Hypothalamus (tissue), 51 donors: ENCODE measurements at places on chromosomes 6 and 20.

DNA sequence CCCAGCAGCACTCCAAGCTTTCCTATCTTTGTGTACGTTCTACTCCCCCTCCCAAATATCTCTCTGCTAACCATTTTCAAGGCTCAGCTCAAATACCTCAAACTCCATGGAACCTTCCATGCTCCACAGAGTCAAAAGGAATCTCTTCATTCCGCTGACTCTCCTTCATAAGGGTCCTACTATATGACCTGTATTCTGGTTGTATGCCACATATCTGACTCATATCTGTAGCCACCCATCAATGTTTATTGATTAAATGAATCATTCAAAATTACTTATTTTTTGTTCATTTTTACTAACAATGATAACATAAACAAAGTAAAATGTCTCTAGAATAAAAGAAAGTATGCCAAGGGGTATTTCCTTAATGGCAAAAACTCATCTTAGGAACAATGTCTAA lies 123.2 kb downstream of the ARHGAP18 start:
- no peak for DNase-seq

GRCh38 chr20:50817776-50818172 lies 22.9 kb downstream of the BCAS4 start:
- no peak for DNase-seq

DNA sequence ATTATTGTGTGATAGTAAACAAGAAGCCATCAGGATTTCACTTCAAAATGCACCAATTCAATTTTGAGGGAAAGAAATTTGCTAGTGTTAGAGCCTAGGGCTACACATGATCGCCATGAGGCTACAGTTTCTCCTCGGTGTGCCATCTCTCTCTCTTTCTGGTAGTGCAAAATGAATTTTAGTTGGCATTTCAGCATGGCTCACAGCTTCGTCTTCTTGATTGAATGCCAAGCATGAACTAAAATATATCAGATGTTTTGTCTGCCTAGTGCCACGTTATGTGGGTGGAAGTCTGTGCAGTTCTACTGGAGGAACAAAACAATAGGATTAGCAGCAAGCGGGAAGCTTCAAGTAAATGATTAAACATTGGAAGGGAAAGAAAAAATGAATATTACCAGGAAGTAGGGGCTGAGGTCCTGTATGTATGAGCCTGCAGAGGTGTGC lies 6.8 kb upstream of the MRAP2 start:
- DNase-seq = no peak

- DNase-seq = no peak
Observed at GRCh38 chr6:38027685-38028373, 208.3 kb downstream of the ZFAND3 start.

DNA sequence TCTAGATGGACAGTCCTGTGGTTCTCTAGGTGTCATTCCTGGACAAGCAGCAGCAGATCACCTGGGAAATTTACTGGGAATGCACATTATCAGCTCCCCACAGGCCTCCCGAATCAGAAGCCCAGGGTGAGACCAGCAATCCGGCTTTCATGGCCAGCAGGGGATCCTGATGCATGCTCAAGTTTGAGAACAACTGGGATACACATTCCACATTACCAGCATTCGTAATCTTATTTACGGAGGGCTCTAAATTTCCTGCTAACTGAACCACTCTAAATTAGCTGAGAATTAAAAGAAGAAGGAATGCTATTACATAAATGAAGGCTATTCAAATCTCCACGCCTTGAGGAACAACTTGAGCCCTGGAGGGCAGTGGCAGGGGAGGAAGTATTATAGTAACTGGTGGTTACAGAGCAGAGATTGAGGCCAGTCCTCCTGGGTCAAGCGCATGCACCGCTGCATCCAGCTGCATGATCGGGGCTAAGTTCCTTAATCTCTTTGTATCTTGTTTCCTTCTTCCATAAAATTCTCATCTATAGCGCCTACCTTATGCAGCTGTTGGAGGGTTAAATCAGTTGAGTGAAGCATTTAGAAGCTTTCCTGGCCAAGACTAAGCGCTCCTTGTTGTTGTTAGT lies 403.7 kb downstream of the CDH26 start:
- DNase-seq = no peak

GRCh38 chr6:69820438-69820837 lies 23.6 kb upstream of the LMBRD1 start:
- no peak for DNase-seq

- DNase-seq = no peak
Observed at GRCh38 chr20:41135187-41135887, 2.0 kb upstream of the PLCG1 start.

DNA sequence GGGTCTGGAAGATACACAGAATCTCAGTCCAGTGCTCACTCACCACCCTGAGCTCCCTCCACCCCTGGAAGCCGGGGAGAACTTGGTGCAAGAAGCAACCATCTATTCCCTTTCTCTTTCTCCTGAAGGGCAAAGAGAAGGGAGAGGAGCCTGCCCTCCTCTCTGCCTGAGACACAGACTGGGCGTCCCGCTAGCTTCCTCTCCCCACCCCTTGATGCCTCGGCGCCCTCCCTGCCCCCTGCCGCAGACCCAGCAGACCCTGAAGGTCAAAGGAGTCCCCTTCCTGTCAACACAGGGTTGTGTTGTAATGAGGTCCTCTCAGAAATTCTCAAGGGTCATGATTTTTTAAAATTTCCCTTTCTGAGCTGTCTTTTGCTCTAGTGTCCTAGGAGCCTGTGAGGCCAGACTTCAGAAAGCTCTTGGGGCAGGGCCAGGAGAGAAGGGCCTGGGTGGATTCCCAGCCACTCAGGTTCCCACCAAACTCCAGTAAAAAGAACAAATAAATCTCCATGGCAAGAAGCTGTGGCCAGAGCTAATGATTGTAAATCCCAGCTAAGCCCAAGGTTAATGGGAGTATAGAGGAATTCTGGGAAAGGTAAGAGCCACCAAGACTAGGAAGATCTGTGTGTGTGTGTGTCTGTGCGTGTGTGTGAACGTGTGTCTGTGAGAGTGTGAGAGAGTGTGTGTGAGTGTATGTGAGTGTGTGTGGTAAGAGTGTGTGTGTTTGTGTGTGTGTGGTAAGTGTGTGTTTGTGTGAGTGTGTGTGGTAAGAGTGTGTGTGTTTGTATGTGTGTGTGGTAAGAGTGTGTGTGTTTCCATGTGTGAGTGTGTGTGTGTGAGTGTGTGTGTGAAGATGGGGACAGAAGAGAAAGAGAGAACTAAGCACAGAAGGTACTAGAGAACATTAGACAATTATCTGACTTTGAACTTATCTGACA lies 1.1 kb upstream of the JPH2 start:
- DNase-seq = no peak

DNA sequence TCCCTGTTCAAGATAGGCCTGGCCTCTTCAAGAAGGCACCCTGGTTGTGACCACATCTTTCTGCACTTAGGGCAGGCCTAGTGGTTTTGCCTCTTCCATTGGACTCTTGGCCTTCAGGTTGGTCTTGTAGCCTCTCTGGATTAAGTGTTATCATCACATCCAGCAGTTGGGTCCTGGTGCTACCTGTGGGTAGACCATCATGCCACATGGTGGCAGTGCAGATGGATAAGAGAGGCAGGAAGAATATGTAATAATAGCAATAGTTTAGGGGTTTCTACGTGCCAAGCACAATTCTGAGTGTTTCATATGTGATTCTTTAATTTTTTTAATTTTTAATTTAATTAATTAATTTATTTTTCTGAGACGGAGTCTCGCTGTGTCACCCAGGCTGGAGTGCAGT lies 28.5 kb upstream of the SNRPB2 start:
- DNase-seq = no peak

DNA sequence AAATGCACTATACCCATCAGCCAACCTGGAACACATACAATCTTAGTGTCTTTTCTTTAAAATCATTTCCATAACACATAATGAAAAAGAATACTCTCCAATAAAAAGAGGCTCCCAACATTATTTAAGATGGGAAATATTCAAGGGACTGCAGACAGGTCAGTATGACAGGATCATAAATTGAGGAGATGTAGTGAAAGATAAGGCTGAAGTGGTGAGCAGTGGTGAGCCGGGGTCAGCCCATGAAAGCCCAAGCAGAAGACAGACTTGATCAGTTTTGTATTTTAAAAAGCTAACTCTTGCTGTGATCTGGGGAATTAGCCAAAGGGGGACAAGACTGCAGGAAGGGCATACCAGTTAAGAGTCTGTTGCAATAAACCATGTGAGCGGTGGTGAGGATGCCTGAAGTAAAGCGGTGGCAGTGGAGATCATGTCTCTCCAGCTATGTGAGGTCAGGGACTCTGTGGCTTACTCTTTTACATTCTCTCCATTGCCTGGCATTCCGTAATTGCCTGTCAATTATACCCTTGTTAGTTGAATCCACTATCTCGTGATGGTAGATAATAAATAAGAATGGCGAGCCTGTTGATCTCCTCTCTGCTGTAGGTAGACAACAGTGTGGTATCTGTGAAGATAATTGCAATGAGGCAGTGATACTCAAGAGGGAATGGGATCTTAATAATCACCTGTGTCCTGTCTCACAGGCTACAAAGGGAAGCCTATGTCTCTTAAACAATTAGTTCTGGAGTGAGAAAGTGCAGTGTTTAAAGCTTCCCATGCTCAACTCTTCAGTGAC lies 97.4 kb downstream of the FILIP1 start:
- no peak for DNase-seq

- DNase-seq = no peak
Observed at GRCh38 chr6:3755637-3756545, 4.4 kb upstream of the PXDC1 start.

- no peak for DNase-seq
Observed at GRCh38 chr6:52162940-52163908, 23.0 kb upstream of the IL17A start.
